ENCODE measurements at places on chromosomes 7 and 10. TPM values are rescaled to one million over a fixed set of nuclear protein-coding genes. Genes with fewer than 3 reads are reported as not detected.

- no peak for DNase-seq
Measured at GRCh38 chr10:121710971-121711370, 112.7 kb upstream of the FGFR2 start.

GRCh38 chr10:48431871-48432270 is 125.4 kb downstream of the MAPK8 start:
- no peak for DNase-seq

GRCh38 chr10:74754381-74754821 is 72.0 kb upstream of the KAT6B start:
- no peak for DNase-seq

The CYP3A7 gene
- total RNA-seq, result not detected

DNA sequence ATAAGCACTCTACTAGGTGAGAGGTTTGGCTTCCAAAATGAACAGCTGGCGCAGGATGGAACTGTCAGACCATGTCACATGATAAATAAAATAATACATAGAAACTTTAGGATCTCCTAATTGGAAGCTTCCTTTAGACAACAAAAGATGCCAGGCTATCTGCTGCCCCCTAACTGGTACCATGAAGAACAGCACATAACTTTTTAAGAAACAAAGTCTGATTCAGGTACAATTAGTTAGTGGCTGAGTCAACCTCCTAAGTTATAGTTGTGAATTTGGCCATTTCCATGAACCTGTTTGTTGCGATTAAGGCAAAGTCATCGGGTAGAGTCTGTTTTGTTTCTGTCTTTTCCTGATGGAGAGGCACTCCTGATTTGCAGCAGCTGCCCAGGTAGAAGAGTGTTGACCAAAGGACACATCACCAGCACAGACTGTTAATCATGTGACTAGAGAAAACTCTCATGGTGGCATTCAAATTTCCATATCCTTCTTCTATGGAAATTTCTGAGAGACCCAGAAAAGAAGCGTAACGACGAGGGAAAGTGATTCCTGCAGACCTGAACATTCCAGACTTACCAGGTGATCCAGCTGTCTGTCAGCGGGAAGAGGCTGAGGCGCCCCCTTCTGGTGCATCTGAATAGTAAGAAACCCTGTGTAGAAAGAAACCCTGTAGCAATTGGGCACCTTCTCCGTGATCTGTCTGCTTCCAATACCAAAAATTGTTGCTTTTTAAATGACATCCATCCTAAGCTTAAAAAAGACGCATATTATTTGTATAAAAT is 8.6 kb upstream of the INHBA start:
- DNase-seq, result no peak

The GPR146 gene
- 50.5 TPM for total RNA-seq

GRCh38 chr10:6022660-6023059 is 39.5 kb downstream of the IL2RA start:
- no peak for DNase-seq

DNA sequence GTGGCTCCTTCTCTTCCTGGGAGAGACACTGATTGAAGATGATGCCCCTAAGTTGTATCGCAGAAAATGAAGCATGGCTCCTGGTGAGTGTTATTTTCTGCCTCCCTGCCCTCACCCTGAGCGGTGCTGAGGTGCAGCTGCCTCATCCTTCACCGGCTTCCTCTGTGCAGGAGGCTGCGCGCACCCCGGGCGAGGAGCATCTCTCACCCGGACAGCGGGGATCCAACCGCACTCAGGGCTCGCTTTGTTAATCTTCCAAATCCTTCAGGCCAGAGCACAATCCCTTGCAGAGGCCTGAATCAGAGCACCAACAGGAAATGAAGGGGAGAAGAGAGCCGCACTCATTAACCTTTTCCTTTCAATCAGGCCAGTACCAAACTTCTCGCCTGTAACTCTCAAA is 910.3 kb downstream of the CCSER2 start:
- no peak for DNase-seq

GRCh38 chr7:83643012-83643411 is 5.9 kb downstream of the SEMA3E start:
- DNase-seq, result no peak

The SLC35G1 gene
- total RNA-seq, result 3.9 TPM

- no peak for DNase-seq
Measured at GRCh38 chr7:99794585-99795502, 10.9 kb upstream of the CYP3A4 start.

- DNase-seq, result no peak
Measured at GRCh38 chr10:121578298-121578697, 19.9 kb downstream of the FGFR2 start.

GRCh38 chr7:93165447-93165846 is 17.3 kb upstream of the SAMD9L start:
- DNase-seq, result no peak

GRCh38 chr7:105345725-105346124 is 43.0 kb downstream of the SRPK2 start:
- DNase-seq, result no peak

GRCh38 chr7:129635300-129636029 is 23.9 kb downstream of the NRF1 start:
- no peak for DNase-seq

The FKBP6 gene
- not detected for total RNA-seq

DNA sequence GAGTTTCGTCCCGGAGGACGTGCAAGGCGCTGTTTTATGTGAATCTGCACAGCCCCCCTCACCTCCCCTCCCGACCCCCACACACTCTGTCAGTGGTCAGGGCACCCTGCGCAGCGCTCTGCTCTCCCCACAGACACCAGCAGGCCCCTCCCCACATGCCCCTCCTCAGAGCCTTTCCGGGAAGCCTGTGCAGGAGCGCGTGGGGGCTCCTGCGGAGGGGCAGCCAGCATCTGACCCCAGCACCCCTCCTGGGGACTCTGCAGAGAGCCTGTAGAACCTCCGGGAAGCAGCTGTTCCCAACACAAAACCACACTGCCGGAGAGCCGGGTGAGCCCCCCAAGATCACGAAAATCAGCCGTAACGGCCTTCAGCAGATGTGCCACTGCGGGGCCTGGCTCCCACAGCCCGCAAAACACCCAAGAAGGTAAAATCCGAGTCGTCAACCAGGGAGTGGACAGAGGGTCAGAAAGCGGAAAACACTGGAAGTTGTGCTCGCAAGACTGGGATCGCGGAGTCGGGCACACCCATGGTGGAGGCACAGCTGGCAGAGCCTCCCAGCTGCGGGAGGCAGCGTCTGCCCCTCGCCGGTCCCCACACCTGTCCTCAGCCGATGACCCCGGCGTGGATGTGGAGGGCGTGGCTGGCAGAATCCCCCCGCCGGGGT is 53.8 kb upstream of the PDGFA start:
- DNase-seq, result no peak

- no peak for DNase-seq
Measured at GRCh38 chr7:44177570-44178131, 11.6 kb downstream of the GCK start.

- no peak for DNase-seq
Measured at GRCh38 chr10:62037166-62037831, 135.8 kb downstream of the ARID5B start.

DNA sequence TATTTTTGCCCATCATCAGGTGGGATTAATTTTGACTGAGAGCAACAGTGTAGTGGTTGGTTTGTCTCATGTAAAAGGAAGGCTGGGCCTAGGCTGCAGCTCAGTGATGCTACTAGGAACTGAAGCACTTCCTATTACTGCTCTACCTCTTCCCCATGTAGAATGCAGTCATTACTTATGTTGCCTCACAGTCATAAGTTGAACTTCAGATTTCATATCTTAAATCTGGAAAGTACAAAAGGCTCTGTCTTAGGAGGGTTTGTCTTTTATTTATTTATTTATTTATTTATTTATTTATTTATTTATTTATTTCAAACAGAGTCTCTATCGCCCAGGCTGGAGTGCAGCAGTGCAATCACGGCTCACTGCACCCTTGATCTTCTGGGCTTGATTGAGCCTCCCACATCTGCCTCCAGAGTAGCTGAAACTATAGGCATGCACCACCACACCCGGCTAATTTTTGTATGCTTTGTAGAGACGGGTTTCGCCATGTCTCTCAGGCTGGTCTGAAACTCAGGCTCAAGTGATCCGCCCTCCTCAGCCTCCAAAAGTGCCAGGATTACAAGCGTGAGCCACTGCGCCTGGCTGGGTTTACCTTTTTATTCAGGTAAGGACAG is 721.7 kb upstream of the GALNT17 start:
- DNase-seq, result no peak

The LSM5 gene
- total RNA-seq, result 27.6 TPM

DNA sequence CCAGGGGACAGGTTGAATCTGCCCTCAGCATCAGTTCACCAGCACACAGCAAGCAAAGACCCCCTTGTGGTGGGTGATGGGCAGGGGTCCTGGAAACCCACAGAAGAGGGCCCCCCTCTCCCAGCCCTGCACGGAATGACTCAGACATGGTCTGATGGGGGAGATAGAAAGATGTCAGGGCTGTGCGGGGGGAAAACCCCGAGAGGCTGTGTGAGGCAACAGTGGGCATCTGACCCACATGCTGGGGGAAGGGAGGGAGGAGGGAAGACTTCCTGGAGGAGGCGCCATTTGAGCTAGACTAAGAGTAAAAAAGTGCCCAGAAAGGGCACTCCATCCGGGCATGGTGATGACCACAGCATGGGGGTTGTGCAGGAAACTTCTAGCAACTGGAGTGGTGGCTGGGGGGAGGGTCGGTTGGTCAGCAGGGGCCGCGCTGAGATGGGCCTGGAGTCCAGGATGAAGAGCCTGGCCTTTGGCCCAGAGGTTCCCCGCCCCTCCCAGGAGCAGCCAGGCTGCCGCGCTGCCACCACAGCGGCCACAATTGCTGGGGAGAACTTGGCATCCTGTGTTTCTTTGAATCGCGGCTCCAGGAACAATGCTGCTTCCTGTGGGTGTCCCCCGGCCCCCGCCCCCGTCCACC is 2.5 kb downstream of the LFNG start:
- no peak for DNase-seq

DNA sequence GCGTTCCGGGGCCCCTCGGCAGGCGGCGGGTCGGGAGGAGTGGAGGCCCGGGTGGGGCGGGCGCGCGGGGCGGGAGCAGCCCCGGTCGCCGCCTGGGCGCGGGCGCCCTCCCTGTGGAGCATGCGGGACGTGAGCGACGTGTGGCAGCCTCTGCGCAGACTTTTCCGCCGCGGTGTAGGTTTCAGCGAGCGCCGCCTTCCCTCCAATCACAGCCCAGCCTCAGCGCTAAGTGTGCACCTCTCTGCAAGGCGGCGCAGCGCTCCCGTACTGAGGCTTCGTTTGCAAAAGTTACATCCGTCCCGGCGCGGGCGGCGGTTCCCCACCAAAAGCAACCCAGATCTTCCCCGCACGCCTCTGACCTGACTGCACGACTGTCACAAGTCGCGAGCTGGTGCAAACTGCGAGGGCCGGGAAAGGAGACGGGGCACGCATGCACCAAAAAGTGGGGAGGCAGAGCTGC is 1.2 kb upstream of the PFKFB3 start:
- DNase-seq, result peak; percentile 85

The AOAH gene
- 20.6 TPM for total RNA-seq

GRCh38 chr7:107937531-107937930 is 46.5 kb downstream of the DLD start:
- no peak for DNase-seq

The SLC18A2 gene
- total RNA-seq, result 1.2 TPM

DNA sequence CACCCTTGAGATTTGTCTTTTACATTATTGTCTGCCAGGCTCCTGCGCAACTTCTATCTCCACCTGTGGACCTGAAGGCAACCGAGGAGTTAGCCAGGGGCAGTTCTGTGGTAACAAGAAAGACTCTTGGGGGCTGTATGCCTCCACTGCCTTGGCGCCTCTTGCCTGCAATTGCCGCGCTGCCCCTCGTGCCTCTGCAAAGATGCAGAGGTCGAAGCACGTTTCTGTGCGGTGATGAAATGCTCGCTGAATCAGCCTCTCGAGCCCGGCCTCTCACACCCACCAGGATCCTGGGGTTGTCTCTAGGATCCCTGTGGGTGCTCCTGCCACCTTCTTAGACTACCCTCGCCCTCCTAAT is 486 bp upstream of the LHFPL3 start:
- DNase-seq, result no peak

- DNase-seq, result no peak
Measured at GRCh38 chr10:19941206-19941880, 125.1 kb downstream of the PLXDC2 start.

DNA sequence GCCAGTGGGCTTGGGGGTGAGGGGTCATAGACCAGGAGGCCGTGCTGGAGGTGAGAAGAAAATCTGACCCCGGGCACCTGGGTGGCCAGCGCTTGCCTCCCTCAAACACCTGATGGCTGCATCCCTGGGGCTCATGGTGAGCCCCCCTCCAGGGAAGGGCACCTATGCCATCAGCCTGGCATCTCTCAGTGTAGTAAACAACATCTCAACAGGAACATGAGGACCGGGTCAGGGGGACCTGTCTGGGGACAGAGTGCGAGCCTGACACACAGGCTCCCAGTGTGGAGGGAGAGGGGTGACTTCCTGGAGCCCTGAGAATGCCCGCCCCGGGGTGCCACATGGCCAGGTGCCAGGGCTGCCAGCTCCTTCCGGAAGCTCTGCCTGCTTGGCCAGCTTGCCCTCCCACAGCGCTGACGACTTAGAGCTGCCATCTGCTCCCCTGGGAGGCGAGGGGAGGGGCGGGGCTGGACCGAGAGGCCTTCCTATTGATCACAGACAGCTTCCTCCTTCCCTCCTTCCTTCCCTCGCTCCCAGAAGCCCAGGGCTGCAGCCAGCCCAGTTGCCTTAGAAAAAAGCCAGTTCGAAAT is 12.3 kb downstream of the STX1A start:
- peak; percentile 77 for DNase-seq
